Stimulated activated CD4-positive, alpha-beta T cell treated with anti-CD3 and anti-CD28 coated beads, Interleukin-15, amount 100 ng/mL, for 1 hour (primary cell): ENCODE measurements at places on chromosomes 12 and 14.

DNA sequence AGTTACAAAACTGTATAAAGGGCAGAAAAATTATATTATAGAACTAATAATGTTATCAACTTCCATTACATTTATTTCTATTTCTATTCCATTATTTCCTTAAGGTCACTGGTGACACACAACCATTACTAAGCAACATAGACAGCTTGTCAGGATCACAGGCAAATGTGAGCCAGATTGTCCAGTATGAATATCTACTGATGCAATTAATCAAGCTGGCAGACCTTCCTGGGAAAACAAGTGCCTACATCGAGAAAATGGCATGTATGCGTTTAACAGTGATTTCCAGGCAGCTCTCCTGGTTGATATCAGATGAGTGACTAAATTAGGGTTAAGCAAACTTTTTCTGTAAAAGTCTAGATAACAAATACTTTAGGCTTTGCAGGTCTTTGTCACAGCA, 36.9 kb upstream of the TSPAN8 start:
- DNase-seq: no peak

GRCh38 chr12:24415934-24416333, 466.5 kb upstream of the SOX5 start:
- DNase-seq: no peak

DNA sequence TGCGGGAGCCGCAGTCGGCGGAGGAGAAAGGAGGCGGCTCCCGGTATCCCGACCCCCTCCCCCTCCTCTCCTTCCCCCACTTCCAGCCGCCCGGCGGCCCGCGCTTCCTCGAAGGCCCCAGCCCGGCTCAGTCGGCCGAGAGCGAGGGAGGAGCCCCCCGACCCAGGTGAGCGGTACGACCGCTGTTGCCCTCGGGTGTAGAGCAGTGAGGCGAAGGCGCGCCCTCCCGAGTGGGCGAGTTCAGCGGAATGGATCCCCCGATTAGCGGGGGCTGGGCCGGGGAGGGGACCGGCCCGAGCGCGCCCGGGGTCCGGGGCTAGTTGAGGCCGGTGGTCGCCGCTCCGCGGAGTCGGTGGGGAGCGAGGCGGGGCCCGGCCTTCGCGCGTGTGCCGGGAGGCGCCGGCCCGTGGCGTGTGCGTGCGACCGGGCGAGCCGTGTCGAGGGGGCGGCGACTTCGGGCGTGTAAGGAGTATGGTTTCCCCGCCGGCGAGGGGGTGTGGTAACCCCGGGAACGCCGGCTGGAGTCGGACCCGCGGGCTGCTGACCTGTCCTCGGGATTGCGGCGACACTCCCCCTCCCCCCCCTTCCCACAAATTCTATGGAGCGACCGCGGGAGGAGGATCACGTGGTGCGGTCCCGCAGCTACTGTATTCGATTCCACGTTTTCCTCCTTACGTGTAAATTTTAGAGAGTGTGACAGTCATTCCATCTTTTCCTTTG, 501 bp downstream of the RIMKLB start:
- DNase-seq: peak; percentile 46

DNA sequence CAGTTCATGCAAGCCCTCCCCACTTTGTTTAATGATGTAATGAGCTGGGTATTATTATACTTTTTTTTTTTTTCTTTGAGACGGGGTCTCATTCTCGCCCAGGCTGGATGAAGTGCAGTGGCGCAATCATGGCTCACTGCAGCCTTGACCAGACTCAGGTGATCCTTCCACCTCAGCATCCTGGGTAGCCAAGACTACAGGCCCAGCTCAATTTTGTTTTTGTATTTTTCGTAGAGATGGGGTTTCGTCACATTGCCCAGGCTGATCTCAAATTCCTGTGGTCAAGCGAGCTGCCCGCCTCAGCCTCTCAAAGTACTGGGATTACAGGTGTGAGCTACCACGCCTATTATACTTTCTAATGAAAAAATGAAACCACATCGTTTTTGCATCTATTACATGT, 4.5 kb upstream of the DCAF11 start:
- DNase-seq: no peak

DNA sequence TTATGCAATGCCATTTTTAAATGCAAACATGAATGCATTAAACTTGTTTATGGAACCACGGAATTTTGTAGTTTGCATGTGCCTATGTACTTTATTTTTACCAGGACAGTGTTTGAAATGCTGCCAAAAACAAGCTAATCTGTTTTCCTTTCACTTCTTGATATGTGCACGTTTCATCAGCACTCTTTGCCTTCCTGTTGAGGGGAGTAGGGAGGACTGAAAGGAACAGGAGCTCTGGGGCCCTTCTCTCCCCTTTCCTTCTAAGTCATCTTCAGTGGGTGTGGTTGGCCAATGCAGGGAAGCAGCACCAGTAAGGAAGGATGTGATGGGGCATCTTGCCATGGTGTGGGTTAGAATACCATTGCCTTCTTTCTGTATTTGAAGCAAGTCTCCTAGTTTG, 12.1 kb upstream of the PPP4R4 start:
- no peak for DNase-seq

DNA sequence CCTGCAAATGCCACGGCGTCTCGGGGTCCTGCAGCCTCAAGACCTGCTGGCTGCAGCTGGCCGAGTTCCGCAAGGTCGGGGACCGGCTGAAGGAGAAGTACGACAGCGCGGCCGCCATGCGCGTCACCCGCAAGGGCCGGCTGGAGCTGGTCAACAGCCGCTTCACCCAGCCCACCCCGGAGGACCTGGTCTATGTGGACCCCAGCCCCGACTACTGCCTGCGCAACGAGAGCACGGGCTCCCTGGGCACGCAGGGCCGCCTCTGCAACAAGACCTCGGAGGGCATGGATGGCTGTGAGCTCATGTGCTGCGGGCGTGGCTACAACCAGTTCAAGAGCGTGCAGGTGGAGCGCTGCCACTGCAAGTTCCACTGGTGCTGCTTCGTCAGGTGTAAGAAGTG, 16.8 kb downstream of the WNT5B start:
- no peak for DNase-seq
